ENCODE measurements at places on chromosomes 4 and X.

DNA sequence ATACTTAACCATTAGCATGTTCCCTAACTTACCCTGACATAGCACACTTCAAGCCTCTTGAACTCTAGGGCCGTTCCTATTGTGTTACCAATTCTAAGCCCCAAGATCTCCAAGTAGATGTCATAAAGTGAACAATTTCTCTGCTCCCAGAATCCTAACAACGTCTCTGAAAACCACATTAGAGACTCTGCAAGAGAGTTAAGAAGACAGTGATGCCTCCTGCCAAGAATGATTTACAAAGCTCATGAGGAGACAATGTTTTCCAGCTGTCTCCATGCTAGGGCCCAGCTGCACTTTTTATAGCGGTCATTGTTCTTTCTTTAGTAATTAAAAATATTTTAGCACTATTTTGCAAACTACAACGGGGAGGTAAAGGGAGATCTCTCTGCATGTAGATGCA, 358.4 kb downstream of the PPP3CA start:
- no peak for DNase-seq

- no peak for DNase-seq
These were observed 258.8 kb upstream of the GNPDA2 start for GRCh38 chr4:44985152-44985551.

- DNase-seq: no peak
These were observed 32.9 kb downstream of the NELFA start for GRCh38 chr4:1975880-1976279.

- DNase-seq: no peak
These were observed 125.5 kb upstream of the NRK start for GRCh38 chrX:105696870-105697269.

DNA sequence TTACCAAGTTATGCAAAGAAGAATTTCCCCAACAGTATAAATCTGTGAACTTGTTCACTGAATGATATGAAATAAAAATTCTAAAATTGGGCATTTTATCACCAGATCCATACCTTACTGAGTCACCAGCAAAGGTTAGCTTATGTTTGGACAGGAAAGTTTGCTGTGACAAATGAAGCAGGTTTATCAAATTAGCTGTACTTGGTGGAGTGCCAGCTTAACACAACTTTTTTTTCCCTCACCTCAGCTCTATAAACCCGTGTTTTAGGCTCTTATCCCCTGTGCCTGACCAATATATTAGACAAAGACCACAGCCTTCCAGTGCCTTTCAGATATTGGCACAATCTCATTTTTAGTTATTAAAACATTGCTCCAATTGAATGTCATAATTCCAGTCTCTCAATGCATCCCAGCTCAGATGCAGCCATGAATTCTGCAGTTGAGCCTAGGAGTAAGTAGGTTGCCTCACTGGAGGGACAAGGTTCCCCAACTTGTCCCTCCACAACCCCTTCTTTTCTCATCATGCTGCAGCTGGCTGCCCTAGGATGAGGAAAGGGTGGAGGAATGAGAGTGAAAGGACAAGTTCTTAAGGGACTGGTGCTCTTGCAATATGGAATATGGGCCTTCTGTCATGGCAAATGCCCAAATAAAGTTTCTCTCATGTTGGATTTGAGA, 27.0 kb upstream of the PDGFC start:
- no peak for DNase-seq

GRCh38 chrX:49202022-49202421, 2.0 kb upstream of the SYP start:
- DNase-seq: no peak
